ENCODE measurements at places on chromosomes 5 and 9.

DNA sequence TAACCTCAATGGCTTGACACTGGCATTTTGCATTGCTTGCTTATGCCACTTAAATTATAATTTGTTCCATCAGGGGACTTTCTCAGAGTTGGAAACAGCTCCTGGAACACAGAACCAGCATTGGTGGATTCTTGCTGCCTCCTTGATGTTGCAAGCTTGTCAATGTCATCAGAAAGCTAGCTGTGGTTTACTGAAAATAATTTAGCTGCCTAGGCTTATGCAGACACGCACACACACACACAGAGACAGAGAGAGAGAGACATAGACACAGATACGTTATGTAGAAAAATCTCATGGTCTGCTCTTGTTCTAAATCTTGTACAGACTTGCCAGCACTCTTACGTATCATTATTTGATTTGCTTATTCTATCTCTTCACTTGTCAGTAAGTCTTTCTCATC is 78.0 kb downstream of the HMHB1 start:
- no peak for DNase-seq

GRCh38 chr5:89147031-89147430 is 264.0 kb upstream of the MEF2C start:
- no peak for DNase-seq

GRCh38 chr5:139763930-139764791 is 31.4 kb upstream of the PSD2 start:
- no peak for DNase-seq

DNA sequence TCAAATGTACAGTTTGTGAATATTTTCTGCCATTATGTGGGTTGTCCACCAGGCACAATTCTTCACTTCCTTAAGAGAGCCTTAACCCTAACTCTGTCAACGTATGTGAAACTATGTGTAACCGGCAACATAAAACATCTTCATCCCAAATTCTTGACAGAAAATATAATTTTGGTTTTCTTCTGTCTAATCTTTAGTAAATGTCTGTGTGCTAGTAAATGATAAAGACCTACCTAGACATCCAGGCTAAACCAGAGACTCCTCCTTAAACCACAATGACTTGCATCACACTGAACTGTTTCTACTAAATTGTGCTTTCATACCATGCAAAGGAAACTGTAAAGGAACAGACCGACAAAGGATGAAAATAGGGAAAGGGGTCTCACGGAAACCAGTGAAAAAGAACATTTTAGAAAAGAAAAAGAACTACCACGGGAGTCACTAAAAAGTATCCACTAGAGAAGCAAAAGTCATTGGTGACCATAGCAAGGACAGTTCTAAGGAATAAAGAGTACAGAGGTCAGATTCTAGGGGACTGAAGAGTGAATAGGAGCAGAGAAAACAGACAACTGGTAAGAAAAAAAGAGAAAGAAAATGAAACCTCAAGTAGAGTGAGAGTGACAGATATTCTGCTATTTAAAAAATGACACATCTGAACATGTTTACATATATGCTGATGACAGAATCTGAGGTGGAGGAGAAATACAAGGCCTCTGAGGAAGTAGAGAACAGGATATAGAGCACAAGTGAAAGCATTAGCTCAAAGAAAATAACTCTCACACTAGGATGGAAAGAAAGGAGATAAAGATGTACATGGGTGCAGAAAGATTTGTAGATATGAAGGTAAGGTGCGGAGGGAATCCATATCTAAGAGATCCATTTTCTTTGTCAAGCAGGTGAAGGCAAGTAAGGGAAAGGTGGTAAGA is 49.4 kb downstream of the FNIP1 start:
- DNase-seq = no peak

DNA sequence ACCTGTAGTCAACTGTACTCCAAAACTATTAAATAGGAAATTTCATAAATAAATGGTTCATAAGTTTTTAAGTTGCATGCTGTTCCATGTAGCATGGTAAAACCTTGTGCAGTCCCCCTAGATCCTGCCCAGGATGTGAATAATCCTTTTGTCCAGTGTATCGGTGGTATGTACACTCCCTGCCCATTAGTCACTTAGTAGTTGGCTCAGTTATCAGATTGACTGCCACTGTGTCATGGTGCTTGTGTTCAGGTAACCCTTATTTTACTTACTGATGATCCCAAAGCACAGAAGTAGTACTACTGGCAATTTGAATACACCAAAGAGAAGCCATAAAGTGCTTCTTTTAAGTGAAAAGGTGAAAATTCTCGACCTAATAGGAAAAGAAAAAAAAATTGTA is 134.2 kb downstream of the RNF180 start:
- no peak for DNase-seq

DNA sequence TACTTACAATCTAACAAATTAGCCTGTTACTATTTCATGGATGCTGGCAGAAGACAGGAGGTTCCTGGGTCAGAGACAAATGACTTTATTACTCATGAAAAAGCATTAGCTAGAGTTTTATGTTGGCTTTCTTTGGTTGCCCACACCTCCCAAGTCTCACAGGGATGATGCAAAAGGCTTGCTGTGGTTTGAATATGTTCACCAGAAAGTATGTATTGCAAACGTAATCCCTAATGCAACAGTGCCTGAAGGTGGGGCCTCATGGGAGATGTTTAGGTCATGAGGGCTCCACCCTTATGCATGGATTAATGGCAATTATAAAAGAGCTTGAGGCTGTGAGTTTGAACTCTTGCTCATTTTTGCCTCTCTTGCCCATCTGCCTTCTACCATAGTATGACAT is 28.5 kb downstream of the DPYSL3 start:
- DNase-seq = no peak

- DNase-seq = no peak
Measured at GRCh38 chr5:95374061-95374460, 17.1 kb upstream of the FAM81B start.

DNA sequence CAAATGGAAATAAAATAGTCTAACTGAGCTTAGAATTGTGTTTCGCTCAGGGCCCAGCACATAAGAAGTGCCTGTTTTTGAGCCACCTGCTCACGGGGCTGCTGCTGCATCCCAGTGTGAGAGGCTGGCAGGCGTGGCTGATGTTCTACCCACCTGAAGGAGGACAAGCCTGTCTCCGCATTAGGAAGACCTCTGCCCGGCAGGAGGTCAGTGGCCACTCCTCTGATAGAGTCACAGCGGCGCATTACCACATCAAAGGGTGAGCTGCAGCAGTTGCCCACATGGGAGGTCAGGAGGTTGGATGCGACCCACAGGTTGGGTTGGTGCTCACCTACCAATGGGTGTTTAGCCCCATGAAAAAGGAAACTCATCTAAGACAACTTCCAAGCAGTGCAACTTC is 3.7 kb upstream of the SLC6A7 start:
- DNase-seq = no peak

DNA sequence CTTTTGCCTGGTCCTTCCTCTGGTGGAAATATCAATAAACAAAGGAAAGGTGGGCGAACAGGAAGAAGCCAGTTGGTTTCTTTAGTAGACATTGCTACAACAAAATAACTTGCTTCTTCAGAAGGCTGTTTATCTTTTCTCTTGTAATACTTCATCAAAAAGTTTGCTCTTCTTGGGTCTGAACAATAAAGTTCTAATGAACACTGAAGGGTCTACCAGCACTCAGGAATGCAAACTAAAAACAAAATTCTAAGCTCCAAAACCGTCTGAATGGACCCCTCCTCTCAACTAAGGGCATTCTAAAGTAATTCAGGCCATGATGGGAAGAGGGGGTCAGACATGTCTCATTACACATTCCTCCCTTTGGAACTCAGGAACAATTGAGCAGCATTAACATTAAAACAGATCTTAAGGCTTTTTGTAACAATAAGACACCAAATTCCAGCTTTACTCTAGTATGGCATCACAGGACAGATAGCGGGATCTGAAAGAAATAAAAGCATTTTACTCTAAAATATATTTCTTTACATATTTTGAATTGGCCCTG is 2.3 kb downstream of the TBCA start:
- no peak for DNase-seq

- no peak for DNase-seq
Measured at GRCh38 chr5:1973391-1974013, 90.8 kb upstream of the IRX4 start.

GRCh38 chr5:16666130-16666882 is 49.5 kb upstream of the RETREG1 start:
- no peak for DNase-seq

- no peak for DNase-seq
Measured at GRCh38 chr5:148457183-148457620, 73.4 kb downstream of the FBXO38 start.

DNA sequence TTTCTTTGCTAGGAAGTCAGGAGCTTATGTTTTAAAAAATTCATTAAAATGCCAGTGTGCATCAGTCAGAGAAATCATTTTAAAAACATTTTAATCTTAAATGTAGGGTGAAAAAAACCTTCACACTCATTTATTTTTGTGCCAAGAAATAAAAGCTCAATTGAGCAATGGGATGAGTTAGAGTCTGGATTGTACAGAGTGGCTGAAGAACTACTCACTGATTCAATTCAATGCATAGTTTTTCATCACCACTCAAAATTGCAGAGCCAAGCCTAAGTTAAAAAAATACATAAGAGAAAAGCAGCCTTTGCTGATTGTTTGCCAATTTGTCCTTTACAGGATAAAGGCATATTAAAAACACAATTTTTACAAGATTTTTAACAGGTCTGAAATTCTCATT is 168.2 kb upstream of the DMRTA1 start:
- DNase-seq = no peak

- DNase-seq = no peak
Measured at GRCh38 chr9:133456409-133456808, 3.4 kb upstream of the CACFD1 start.

GRCh38 chr9:92504881-92505280 is 22.6 kb upstream of the ASPN start:
- DNase-seq = no peak

- no peak for DNase-seq
Measured at GRCh38 chr5:76579166-76579937, 43.9 kb downstream of the F2RL2 start.

DNA sequence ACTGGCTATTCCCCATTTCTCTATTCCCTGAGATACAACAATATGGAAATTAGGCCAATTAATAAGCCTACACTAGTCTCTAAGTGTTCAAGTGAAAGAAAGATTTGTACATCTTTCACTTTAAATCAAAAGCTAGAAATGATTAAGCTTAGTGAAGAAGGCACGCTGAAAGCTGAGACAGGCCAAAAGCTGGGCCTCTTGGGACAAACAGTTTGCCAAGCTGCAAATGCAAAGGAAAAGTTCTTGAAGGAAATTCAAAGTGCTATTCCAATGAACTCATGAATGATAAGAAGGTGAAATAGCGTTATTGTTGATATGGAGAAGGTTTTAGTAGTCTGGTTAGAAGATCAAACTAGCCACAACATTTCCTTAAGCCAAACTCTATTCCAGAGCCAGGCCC is 256.2 kb downstream of the ZSWIM6 start:
- DNase-seq = no peak

DNA sequence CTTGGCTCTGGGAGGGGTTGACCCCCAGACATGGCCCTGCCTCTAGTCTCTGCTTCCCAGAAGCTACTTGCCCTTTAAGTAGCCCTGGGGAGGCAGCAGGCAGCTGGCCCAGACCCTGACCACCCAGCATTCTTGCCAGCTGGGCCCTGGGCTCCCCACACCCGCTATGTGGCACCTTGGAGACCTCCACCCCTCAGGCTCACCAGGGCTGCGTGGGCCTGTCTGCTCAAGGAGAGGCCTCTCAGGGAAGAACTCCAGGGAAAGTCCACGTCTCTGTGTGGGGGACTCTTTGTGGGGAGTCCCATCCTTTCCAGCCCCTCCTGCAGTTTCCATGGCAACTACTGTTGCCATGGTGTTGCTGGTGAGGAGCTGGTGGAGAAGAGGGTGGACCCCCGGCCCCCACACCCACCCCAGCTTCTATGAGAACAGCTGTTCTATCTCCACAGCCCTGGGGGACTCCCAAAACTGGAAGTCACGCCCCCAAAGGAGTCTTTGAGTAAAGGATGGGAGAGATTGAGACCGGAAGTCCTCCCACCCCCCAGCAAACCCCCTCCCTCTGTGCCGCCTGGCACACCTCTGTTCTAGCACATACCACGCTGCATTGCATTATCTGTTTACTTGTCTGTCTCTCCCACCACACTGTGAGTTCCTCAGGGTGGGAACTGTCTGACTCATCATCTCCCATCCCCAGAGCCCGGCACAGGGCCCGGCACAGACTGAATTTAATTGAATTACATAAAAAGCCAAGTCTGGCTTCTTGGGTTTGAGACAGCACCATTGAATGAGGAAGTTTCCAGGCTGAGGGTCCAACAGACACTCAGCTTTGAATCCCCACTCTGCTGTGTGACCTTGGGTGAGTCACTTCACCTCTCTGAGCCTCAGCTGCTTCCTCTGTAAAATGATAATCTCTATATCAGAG is 12.6 kb downstream of the DNM1 start:
- no peak for DNase-seq

GRCh38 chr5:132203916-132204315 is 23.7 kb downstream of the P4HA2 start:
- no peak for DNase-seq

- no peak for DNase-seq
Measured at GRCh38 chr9:114538241-114538640, 33.0 kb upstream of the WHRN start.

Measured in activated CD4-positive, CD25-positive, alpha-beta regulatory T cell (primary cell).